ENCODE measurements at places on chromosomes 11 and 22.
A peak's percentile ranks its signal among the peaks of the same experiment; 100 is the strongest.

DNA sequence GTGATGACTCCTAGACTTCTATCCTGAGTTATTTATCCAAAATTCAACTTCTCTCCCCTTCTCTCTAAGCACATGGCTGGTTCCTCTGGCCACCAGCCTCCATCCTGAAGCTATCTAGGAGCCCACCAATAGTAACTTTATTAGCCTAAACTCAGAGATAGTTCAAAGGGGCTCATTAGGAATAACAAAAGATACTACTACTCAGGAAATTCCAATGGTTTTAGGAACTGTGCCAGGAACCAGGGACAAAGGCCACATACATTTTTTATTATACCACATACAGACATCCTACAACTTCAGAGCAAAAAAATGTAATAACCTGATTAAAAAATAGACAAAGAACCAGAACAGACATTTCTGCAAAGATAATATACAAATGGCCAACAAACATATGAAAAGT, 27.9 kb downstream of the SLC25A17 start:
- DNase-seq, result no peak

DNA sequence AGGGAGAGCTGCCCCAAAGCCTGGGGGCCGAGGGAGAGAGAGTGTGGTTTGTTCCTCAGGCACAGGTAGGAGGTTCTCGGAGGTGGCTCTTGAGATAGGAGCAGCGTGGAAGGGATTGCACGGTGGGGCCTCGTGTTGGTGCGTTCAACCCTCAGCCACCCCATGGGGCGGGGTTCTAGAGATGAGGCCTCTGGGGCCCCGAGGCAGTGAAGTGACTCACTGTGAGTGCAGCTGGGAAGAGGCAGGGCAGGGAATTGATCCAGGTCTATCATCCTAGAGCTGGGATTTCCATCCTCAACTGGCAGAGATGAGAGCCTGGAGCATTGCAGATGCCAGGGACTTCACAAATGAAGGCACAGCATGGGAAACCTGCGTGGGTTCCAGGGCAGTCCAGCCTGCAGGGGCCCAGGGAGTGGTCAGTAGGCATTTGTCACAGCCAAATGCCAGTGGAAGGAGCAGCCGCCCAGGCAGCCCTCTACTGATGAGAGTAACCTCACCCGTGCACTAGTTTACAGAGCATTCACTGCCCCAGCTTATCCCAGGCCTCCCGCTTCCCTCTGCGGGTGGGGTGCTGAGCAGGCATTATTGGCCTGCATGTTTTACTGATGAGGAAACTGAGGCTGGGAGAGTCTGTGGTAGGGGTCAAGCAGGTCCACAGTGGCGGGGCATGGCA, 5.1 kb upstream of the SMARCB1 start:
- peak; percentile 94 for DNase-seq

- DNase-seq, result no peak
These were observed 79.7 kb downstream of the BUD13 start for GRCh38 chr11:116693102-116693570.

DNA sequence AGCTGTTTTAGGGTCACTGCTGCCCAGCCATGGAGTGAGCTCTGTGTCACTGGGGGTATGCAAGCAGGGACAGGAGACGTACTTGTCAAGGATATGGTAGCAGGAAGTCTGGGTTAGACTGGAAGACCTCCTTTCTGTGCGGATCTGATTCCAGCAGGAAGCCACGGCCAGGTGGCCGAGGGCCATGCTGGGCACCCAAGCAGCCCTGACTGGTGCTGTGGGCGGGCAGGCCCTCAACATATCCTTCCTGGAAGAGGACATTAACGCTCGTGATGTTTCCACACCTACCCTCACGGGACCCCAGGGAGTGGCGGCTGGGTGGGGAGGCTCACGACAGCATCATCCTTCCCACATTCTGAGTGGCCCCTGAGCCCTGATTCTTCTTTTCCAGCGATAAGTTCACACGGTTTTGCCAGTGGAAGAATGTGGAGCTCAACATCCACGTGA, 8.7 kb upstream of the ANKRD13D start:
- DNase-seq, result no peak
